CD4-positive, alpha-beta T cell treated with Interleukin-2 at 100 ng/mL for 4 hours (primary cell): ENCODE measurements at places on chromosomes 13 and 19.

- DNase-seq, result peak; percentile 6
Measured at GRCh38 chr19:48190288-48190884, 19.9 kb downstream of the ZSWIM9 start.

DNA sequence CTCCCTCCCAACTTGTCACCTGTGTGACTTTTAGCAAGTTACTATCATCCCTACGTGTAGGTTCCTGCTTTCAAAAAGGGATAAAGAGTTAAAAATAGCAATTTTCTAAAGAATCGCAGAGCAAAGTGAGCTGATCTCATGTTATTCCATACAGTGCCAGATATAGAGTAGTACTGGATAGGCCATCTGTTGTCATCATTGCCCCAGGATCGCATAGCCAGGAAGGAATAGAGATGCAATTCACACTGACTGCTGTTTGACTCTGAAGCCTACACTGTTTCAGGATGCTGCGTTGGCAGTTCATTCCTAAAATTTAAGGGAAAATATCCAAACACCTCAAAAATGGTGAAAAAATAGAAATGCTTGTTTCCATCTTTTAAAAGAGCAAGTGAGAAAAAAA, 138.9 kb downstream of the SHISA2 start:
- no peak for DNase-seq

- DNase-seq, result no peak
Measured at GRCh38 chr19:11463391-11463790, 17.5 kb downstream of the ELAVL3 start.

- DNase-seq, result no peak
Measured at GRCh38 chr13:68439817-68440216, 1209.7 kb upstream of the PCDH9 start.

DNA sequence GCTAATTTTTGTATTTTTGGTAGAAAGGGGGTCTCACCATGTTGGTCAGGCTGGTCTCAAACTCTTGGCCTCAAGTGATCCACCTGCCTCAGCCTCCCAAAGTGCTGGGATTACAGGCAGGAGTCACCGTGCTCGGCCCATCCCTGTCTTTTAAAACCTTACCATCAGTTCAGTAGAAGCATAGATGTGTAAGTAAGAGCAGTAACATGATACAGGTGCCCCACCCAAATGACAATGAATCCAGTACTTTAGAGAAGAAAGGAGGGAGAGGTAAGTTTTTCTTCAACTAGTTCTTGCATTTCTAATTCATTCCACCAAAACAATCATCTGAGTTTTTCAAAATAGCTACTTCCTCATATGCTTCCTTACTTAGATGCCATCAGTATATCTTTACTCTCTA, 21.9 kb downstream of the SPRY2 start:
- DNase-seq, result no peak

GRCh38 chr13:45331123-45331619, 9.8 kb downstream of the TPT1 start:
- DNase-seq, result no peak

GRCh38 chr19:5091018-5091683, 122.2 kb downstream of the KDM4B start:
- no peak for DNase-seq

- no peak for DNase-seq
Measured at GRCh38 chr13:98821372-98822224, 69.1 kb upstream of the SLC15A1 start.

DNA sequence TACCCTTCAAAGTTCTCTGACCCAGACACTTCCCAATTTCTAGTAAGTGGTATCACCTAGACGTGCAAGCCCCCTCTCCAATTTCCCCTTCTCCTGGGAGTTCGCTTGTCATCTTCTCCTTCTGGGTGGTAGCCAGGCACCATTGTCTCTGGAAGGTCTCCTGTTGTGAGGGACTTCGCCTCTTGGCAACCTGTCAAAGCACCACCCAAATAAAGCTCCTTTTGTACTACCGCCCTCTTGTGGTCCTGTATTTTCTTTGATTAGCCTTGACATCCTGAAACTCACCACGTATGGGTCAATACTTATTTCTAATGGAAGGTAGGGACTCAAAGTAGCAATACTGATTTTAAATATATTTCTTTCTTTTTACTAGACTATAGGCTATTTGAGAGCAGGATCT, 8.2 kb downstream of the GPC5 start:
- DNase-seq, result peak; percentile 58

DNA sequence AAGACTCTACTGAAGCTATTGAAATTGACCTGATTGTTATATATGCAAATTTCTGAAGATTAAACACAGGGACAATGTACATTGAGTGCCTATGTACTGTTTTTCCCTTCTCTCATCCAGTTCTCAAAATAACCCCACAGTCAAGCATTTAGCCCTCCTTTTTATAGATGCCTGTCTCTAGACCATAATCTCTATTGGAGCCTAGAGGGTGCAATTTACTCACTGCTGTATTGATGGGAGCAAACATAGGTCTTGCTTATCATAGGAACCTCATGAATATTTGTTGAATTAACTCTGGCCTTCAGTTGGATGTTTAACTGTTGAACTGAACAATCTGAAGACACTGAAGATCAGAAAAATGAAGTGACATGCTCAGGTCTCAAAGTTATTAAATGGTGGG, 183.0 kb downstream of the RFC3 start:
- DNase-seq, result no peak

- no peak for DNase-seq
Measured at GRCh38 chr13:27474751-27475268, 24.4 kb upstream of the MTIF3 start.

GRCh38 chr19:2175742-2176141, 12.0 kb downstream of the DOT1L start:
- no peak for DNase-seq

GRCh38 chr19:35075202-35076025, 33.9 kb downstream of the HPN start:
- no peak for DNase-seq
